ENCODE measurements at places on chromosomes 7 and 10. TPM values are rescaled to one million over a fixed set of nuclear protein-coding genes. Genes with fewer than 3 reads are reported as not detected.

LSM8 gene
- total RNA-seq: 43.0 TPM

DNA sequence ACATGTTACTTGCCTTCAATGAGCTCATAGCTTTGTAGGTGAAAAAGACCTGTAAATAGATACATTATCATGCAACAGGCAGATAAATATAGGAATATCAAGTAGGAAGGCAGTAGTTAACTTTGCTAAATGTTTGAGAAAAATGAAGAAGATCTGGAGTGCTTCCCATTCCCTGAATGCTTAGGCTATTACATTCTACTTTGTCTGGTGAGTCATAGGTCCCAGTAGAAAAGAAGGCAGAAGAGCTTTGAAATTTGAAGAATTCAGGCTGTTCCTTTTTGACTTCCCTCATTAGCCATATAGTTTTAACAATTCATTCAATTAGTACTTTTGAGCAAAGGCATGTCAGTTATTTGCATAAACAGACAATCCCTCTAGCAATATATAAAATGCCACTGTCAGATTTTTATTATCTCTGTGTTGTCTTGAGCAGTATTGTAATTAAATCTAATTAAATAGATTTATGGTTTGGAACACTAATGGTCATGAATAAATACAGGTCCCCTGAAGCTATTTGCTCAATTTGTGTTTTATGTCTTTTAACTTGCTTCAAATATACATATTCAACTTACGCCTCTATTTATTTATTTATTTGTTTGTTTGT lies 875.0 kb downstream of the REEP3 start:
- peak; percentile 66 for DNase-seq

VAX1 gene
- not detected for total RNA-seq

DNA sequence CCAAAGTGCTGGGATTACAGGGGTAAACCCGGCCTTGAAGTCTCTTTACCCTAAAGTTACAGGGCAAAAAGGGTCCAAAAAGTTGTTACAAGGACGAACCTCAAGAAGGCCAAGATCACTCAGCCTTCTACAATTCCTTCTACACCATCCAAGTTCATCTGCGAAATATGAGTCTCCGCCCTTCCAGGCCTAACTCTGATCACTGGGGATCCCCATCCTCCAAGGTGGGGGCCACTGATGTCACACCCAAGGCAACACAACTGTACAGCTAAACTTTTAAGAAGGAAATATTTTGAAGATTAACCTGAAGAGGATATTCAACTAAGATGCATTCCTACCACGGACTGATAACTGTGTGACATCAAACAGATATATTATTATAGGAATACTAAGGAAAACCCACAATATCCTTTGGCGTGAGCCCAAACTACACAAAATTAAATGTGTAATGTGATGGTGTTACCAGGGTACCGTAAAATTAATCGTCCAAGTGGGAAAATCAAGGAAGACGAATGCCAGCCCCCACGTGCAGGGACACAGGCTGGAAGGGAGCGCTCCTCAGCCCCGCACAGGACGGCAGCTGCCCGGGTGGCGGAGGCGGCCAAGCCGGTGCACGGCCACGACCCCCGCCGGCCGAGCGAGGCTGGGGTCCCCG lies 1.0 kb downstream of the PAXIP1 start:
- no peak for DNase-seq

DNA sequence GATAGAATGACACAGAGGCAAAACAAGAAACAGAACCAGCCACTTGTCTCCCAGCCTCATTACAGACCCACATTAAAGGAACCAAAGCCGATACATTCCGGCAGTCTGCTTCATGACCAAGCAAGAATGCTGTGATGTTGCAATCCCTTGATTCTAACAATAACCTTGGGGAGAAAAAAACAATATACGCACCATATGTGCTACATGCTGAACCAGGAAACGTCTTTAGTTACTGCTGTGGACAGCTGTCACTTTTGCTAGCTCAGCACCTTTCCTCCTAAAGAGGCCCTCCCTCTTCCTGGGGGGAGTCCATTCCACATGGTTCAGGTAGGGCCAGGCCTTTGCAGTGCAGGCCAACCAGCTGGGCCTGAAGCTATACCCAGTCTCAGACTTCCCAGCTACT lies 79.1 kb downstream of the PRTFDC1 start:
- peak; percentile 72 for DNase-seq

- no peak for DNase-seq
These were observed 19.8 kb downstream of the PIK3AP1 start for GRCh38 chr10:96700374-96701099.

DNA sequence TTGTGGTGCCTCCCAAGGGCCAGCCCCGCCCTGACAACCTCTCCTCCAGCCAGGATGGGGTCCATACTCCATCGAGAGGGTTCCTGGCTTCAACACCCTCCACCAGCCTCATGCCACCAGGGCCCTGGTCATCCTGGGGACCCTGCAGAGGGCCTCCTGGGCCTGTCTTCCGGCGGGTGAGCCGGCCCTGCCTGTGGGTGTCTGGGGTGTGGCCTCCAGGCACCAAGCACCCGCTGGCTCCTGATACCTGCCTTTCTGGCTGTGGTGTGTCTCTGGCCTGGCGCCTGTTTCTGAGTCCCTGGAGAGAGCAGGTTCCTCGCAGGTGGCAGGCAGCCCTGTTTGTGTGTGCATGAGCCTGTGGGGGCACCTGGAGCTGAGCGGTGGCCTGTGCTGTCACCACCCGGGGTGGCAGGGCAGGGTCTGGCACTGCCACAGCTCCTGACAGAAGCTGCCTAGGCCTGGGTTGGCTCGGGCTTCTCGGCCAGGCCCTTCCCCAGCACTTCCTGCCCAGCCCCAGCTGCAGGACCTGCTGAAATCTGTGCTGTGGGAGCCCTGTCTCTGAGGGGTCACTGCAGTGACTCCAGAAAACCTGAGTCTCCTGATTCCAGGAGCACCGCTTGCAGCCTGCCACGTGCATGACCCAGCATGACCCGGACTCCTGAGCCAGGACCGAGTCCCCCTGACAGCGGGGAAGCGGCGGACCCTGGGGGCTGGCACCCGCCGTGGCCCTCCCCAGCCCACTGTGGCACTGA lies 18.4 kb downstream of the ADAM8 start:
- DNase-seq: no peak

GRCh38 chr7:54180796-54181195 lies 361.4 kb upstream of the VSTM2A start:
- DNase-seq: no peak

ZNF138 gene
- 6.6 TPM for total RNA-seq

PLEKHS1 gene
- not detected for total RNA-seq

GRCh38 chr10:14262836-14263425 lies 67.8 kb downstream of the FRMD4A start:
- DNase-seq: no peak

DNA sequence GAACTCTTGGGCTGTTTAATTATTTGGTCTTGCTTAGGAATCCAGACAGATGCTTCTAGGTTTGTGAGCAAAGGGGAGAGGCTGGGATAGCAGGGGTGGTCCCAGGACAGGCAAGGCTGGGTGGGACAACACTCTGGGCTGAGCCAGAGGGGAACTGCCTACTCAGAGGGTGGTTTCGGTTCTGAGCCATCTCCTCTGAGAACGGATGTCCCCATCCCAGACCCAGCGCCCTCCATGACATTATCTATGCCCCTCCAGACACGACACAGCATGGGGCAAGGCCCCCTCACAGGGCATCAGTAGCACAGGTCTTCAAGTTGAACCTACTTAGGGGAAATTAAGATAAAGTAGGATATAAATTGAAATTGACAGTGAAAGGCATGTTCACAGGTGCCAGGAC lies 7.1 kb downstream of the ASB10 start:
- DNase-seq: no peak

LEP gene
- not detected for total RNA-seq

- DNase-seq: peak; percentile 43
These were observed 533 bp upstream of the DMTF1 start for GRCh38 chr7:87151729-87152111.

DNA sequence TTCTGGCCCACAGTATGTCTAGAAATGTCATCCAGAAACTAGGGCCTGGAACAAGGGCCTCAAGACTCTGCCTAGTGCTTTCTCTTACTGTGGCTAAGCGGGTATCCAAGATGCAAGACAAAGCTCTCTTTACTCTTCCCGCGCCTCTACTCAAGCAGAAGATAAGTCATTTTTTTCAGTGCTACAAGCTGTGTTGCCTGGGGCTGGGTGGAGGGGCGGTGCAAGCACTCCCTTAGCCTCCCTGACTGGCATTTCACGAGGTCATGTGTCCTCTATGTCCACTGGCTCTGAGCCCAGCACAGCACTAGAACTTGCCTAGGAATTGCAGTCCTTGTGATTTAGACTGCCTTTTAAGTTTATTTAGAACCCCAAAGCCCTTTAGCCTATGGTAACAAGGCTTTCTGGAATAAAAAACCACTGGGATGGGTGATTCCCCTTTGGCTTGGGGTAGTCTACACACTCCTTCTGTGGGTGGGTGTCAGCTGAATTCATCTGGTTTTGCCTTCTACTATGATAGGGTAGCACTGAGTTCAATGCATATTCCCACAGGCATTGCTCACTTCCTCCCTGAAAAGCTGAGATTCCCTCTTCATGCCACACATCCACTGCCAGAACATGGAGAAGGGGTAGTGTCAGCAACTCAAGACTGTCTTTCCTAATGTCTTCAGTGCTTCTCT lies 371.8 kb upstream of the KCND2 start:
- no peak for DNase-seq

- DNase-seq: no peak
These were observed 11.2 kb upstream of the JAZF1 start for GRCh38 chr7:28191751-28192150.

- no peak for DNase-seq
These were observed 25.8 kb downstream of the CEP41 start for GRCh38 chr7:130415006-130415405.

DNA sequence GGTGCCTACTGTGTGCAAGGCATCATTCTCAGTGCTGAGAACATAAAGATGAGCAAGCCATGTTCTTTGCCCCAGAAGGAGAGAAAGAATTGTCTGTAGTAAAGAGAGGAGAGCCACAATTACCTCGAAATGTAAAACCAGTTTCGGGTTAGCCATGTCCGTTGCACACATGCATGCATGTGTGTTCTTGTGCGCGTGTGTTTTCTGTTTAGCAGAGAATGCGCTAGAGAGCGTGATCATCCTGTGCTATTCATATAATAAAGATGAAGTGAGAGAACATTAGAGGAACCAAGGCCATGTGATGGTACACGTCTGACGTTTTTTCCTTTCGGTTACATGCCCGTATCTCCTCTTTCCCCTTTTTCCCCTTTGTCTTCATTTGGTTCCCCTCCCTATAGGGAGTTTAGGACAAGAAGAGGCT lies 158.2 kb downstream of the CELF2 start:
- DNase-seq: no peak

CPA4 gene
- total RNA-seq: 19.6 TPM

TRIM50 gene
- not detected for total RNA-seq

HMX2 gene
- total RNA-seq: not detected

DNA sequence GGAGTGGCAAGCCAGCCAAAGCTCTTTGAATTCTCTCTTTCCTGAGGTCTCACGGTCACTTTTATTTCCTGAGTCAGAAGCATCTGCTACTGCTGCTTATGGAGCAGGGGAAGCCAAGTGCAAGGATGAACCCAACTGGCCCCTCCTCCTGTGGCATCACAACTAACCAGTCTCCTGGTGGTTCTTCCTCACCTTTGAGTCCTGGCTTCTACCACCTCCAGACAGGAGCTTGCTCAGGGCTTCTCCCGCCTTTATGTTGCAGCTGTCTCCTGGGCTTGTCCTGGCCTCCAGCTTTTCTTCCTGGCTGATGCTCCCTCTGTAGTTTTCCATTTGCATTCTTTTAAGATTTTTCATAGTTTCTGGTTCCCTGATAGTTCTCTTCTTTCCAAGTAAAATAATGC lies 349.7 kb upstream of the NRP1 start:
- DNase-seq: no peak

IKZF1 gene
- not detected for total RNA-seq

DNA sequence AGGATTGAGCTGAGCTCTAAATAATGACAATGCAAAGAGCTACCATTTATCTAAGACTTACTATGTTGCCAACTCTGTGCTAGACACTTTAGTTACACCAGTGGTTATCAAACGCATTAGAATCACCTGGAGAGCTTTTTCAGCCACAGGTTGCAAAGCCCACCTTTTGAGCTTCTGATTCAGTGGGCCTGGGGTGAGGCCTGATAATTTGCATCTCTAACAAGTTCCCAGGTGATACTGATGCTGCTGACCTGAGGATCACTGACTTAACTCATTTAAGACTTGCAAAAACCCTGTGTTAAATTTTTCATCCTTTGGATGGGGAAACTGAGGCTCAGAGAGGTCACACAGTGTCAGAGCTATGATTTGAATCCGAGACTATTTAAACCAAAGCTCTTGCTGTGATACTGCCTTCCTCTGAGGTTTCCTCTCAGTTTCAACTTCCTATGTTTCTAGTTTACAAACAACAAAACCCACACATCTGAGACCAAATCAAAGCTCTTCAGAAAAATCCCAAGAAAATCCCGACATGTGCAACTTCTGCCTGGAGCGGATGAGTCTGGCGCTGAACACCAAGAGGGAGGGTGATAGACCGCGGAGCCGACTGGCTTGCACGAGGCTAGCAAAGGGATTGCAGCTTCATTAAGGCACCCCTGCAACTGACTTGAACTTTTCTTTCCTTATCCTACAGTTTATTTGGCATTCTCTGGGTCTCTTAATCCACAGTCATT lies 124.9 kb downstream of the CYP26A1 start:
- no peak for DNase-seq

DNA sequence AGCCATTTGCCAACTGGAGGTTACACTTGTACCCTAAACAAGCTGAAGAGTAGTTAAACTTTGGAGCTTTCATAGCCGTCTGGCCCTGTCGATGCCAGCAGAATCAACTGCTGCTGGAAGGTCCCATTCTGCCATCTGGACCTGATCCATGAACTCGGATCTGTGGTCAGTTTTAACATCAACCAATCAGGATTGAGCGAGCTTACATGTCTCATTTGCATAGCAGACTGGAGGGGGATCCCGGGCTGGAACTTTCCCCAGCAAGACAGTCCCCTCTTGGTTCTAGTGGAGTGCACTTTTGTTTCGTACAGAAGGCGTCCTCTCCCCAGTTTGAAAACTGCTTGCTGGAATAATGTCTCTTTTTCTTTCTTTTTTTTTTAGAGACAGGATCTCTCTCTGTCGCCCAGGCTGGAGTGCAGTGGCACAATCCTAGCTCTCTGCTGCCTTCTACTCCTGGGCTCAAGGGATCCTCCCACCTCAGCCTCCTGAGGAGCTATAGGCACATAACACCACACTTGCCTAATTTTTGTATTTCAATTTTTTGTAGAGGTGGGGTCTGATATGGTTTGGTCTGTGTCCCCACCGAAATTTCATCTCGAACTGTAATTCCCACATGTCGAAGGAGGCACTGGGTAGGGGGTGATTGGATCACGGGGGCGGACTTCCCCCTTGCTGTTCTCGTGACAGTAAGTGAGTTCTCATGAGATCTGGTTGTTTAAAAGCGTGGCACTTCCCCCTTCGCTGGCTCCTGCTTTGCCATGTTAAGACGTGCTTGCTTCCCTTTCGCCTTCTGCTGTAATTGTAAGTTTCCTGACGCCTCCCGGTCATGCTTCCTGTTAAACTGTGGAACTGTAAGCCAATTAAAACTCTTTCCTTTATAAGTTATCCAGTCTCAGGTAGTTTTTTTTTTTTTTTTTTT lies 42.8 kb upstream of the SEPHS1 start:
- no peak for DNase-seq

- DNase-seq: no peak
These were observed 278.5 kb downstream of the DNAJB6 start for GRCh38 chr7:157615101-157615817.

MYL10 gene
- not detected for total RNA-seq

PVRIG gene
- not detected for total RNA-seq

All from epithelial cell of proximal tubule (primary cell).